ENCODE measurements at places on chromosomes 1 and 21.

DNA sequence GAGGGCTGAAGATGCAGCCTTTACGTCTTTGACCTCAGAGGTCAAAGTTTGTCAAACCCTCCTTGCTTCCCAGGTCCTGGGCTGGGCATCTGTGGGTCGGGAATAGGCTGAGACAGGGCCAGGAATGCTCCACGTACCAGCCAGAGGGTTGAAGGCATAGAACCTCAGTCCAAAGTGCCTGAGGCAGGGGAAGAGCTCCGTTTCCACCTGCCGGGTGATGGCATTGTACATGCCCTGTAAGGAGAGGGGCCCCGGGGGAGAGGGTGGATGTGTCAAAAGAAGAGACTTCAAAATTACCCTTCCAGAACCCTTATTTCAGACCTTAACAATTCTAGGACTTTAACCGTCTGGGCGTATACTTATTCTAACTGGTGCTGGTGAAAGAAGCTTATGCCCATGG, 3.7 kb downstream of the AKR7A3 start:
- DNase-seq, result no peak

- no peak for DNase-seq
These were observed 749 bp downstream of the FAM163A start for GRCh38 chr1:179743679-179744400.

- DNase-seq, result no peak
These were observed 8.1 kb upstream of the NCF2 start for GRCh38 chr1:183598386-183598785.

DNA sequence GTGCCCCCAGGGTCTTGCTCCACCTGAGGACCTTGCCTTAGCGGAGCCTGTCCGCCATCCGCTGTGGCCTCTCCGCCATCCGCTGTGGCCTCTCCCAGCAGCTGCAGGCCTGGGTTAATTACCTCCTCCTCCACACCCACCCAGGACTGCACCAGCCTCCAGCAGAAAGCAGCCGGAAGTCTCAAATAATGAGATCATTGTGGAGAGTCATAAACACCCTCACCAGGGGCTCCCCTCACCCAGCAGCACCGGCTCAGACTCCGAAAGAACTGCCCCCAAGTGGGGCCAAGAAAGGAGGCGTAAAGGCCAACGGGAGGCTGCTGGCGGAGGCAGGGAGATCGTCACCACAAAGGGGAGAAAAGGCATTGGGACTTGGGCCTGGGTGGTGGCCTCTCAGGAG, 10.7 kb upstream of the GPR153 start:
- no peak for DNase-seq

DNA sequence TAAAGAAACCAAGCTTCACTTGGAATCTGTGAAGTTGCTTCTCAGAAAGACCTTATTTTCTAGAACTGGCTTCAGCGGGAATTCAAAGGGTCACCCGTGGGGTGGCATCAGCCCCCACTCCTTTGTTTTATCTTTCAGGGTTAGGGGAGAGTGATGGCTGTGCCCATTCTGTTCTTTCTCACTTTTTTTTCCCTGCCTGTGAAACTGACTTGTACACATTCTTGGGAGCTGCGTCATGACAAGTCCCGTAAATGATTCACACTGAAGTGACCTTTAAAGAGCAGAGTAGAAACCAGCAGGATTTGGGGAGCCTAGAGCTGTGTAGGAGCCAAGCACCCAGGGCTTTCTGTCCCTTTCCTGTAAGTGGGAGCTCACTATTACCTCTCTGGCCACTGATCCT, 43.8 kb downstream of the SLC44A3 start:
- no peak for DNase-seq

DNA sequence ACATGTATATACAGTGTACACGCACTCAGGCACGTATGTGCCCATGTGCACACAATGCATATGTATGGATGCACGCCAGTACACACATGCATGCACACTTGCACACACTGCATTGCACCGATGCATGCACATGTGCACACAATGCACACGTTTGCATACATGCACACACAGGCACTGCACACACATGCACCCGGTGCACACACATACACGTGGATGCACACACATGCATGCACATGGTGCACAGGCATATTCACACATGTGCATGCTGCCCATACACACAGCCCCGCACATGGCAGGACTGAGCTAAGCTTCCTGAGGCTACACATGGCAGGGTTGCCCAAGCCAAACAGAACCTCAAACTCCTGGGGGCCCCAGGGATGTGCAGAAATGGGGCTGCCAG, 19.6 kb downstream of the ARHGEF16 start:
- no peak for DNase-seq

DNA sequence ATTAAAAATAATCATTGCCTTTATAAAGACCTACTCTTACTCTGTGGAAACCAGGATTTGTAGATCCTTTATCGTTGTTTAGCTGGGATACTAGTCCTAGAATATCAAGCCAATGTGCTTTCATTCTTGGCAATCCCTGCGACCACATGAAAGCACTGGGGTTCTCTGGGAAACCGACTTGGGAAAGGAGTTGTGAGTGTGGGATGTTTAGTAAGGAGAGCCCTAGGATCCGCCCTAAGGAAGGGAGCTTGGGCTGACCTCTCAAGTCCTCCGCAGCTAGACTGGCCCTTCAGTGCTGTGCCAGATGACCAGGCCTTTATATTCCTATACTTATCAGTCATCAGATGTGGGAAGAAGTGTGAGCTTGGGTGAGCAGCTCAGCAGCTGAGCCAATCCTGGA, 5.2 kb upstream of the KRTAP19-8 start:
- DNase-seq, result no peak

DNA sequence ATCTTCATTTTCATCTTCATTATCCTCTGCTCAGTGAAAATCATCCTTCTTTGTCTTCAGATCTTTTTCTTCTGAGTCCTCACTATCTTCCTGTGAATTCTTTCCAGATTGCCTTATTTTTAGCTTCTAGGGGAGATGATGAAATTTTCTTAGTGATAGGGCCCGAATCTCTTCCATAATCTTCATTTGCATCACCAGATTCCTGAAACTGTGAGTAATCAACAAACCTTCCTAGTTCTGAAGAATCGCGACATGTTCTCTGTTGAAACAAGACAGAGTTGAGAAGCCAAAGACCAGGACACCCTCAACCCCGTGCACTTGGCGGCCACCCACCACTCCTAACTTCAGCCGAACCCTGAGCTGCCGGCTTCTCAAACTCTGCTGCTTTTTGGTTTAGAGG, 92.8 kb upstream of the CDC42BPA start:
- no peak for DNase-seq

- no peak for DNase-seq
These were observed 30.3 kb upstream of the PLA2G2C start for GRCh38 chr1:20216574-20216973.

DNA sequence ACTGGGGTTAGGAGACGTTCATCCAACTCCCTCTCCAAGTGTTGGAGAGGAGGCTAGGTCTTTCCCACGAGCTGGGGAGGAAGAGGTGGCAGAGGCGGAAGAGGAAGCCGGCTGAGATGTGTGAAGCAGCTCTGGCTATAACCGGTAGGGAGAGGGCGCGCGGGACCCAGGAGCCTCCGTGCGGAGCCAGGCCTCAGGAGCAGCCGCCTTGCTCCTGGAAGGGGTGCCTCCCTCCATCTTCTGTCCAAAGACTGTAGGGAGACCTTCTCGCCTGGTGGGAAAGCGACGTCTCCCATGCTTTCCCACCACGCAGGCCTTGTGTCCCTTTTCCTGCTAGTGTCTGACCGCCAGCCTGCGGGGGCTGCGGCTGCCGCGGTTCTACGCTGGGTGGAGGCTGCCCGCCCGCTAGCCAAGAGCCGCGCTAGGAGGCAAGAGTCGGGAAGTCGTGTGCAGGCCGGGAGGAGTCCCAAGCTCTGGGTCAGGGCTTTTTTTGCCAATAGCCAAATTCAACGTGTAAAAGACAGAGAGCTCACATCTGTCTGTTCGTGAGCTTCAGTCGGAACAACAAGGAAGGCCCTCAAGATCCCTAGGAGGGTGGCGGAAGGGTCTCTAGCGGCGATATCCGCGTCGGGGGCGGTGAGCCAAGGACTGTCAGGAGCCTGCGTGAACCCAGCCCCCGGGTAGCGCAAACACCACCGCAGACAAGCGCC, 8.4 kb upstream of the NBPF11 start:
- DNase-seq, result no peak

DNA sequence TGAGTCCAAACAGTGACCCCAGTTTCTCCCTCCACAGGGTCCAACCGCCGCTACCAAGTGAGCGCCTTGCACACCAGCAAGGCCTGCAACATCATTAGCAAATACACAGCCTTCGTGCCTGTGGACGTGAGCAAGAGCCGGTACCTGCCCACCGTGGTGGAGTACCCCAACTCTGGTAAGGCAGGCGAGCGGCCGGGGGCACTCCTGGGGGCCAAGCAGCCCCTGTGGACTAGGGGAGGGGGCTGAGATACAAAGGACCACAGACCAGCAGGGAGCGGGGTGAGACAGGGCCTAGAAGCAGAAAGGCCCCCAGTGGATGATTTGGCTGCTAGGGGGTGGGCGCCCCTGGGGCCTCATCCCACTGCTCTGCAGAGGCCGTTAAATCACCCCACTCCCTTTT, 54.7 kb downstream of the VWA5B1 start:
- DNase-seq, result no peak

Data from memory B cell (primary cell).